ENCODE measurements at places on chromosomes 12 and 14.

DNA sequence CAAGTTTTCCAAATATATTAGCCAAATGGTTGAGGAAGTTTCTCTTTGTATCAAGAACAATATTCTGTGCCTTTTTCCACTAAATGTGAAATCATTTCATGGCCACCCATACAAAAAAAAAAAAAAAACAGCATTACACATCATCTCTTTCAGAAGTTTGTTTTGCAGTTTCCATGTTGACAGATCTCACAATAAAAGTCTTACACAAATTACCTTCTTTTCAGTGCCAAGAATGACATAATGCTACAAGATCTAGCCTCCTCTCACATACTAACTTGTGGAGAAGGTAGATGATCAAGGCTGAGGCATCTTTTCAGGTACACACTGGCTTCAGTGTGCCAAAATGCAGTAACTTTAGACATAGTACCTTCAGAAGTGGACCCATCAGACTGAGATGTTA lies 35.3 kb downstream of the PRKD1 start:
- DNase-seq = no peak

DNA sequence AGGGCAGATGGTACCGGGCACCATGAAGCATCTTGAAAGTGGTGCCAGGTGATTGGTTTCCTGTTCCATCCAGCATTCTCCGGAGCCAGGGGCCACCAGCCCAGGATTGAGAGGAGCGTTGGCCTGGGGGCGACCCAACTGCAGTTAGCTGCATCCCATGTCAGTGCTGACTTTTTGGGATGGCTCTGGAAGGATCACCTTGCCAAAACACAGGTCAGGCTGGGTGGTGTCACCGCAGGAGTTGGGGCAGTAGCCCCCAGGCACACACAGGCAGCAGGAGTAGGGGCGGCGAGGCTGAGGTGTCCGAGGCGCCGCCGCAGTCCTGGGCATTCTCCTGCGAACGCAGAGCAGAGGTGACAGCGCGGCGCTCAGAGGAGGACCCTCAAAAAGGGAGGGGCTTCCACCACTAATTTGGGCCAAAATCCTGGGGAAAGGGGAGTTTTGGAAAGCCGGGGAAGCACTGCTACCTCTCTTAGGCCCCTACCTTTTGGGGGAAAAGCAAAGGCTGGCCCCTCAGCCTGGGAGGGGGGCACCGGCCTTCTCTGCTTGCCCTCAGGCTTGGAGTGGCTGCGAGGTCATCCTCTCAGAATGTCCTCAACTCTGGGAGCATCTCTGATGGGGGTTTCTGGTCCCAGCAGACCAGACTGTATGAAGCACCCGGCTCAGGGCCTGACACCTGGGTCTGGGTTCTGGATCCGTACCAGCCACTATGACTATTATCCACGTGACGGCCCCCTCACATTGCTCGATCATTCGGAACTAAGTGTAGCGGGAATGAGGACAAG lies 26.7 kb upstream of the LRTM2 start:
- no peak for DNase-seq

GRCh38 chr12:46553911-46554310 lies 181.3 kb upstream of the SLC38A2 start:
- DNase-seq = no peak

DNA sequence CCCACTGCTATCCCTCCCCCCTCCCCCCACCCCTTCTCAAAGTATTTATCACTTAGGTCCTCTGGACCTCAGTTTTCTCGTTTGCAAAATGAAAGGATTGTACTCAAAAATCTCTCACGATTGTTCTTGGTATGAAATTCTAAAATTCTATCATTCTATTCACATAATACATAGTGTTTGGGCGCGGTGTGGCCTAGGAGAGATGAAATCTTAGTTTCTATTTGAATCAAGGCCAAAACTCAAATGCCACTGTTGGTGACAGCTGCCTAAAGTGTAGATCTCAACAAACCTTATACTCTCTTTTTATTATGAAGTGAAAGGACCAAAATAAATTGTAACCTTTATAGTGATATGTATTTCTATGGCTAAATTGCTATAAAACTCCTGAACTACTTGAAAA lies 23.7 kb upstream of the YAF2 start:
- no peak for DNase-seq

GRCh38 chr14:35161231-35161630 lies 38.9 kb downstream of the PRORP start:
- peak; percentile 28 for DNase-seq

GRCh38 chr12:116495260-116495659 lies 63.9 kb upstream of the MAP1LC3B2 start:
- DNase-seq = no peak

DNA sequence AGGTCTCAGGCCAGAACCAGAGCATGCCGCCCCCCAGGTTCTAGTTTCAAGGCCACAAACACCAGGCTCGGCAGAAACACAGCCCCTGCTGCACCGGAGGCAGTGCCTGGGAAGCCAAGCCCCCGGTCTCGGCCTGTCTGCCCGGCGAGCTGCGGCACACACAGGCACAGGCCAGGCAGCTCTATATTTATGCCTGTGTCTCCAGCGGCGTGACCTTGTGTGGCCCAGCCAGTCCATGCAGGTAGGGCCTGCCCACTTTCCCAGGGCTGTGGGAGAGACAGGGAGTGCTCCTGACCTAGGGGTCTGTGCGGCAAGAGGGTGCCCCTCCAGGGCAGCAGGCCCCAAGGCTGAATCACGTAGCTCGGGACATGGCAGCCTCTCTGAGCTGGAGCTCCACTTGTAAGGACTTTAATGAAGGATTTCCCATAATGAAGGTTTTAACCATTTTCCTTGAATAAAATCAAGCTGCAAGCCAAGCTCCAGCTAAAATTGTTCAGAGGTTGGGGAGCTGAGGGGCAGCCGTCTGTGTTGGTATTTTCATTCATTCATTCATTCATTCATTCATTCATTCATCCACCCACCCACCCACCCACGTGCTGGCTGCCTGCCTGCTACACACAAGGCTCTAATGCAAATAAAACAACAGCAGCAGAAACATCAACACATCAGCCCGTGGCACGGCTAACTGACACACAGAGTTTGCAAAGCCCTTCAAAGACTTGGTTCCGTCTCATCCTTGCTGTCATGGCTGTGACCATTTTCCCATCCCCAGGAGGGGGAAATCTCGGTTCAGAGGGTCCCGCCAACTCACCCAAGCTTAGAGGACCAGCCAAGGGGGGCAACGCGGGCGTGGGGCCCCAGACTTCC lies 92.0 kb downstream of the RFLNA start:
- peak; percentile 18 for DNase-seq

GRCh38 chr12:45247589-45247988 lies 31.7 kb downstream of the ANO6 start:
- DNase-seq = no peak

DNA sequence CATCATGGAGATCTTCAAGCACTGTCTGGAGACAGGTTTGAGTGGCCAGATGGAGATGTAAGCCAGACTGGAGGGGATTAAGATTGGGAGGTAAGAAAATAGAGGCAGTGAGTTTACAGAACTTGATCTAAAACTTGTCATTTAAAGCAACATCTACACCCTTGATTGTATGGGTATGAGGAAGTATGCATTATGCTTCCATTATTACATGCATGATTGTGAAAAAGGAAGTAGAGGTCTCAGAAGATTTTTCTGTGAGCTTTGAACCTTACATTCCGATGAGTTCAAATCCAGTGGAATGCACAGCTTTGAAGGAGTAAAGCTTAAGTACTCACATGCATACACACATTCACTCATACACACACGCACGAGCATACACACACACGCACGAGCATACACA lies 550.8 kb downstream of the MED13L start:
- DNase-seq = no peak

- DNase-seq = no peak
Measured at GRCh38 chr12:31119192-31119802, 45.6 kb downstream of the DDX11 start.

- peak; percentile 75 for DNase-seq
Measured at GRCh38 chr12:14893506-14894250, 8.0 kb upstream of the MGP start.

- DNase-seq = no peak
Measured at GRCh38 chr12:16407346-16407745, 59.9 kb downstream of the MGST1 start.

DNA sequence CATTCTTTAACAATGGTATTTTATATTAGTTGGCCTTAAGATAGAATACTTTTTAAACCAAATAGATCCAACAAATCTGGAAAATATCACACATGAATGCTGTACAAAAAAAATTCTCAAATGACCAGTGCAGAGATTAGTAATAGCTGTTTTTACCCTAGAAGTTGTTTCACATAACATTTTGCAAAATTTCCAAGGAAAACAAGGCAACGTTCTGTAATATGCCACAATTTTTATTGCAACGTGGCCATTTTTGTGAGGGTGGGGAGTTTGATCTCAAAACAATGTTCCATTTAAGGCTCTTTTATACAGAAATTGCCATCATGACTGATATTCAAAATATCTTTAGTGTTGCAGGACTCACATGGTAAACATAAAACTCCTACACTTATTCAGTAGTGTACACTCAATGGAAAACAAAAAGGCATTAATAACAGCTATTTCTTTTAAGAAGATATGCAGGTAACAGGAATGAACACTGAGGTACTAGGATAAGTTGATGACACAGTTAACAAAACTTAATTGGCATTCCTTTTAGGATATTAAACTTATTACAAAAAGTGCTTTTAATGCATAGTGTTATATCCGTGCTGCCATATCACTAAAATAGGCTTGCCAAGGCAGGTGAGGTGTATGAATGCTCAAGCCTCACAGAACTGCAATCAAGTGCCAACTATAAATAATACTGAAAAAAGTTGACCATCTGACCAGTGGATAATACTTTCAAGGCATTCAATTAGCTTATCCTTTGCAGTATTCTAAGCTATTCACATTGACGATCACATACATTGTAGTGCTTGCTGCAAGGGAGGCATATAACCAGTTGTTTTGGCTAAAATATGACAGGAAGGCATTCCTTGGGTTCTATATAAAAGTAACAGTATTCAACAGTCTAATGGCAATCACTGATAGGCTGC lies 2.3 kb downstream of the CFL2 start:
- DNase-seq = no peak

DNA sequence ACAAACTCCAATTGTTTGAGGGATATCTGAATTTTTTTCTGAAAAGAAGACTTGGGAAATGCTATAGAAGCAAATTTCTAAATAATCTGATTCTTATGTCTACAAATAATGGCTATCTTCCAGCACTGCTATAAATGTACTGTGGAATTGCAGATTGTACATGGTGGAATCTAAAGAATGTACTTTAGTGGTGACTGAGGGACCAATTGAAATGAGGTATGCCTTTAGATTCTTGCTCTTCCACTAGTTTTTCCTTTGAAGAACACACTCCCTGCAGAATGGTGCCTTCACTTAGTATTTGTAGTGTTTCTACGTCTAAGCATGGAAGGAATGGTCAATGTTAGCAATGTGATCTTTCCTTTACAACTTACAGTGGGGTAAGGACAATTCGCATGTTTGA lies 11.7 kb upstream of the PRB4 start:
- no peak for DNase-seq

- no peak for DNase-seq
Measured at GRCh38 chr14:67487332-67487731, 1.2 kb downstream of the TMEM229B start.

- DNase-seq = no peak
Measured at GRCh38 chr14:67491741-67492507, 3.4 kb upstream of the TMEM229B start.

DNA sequence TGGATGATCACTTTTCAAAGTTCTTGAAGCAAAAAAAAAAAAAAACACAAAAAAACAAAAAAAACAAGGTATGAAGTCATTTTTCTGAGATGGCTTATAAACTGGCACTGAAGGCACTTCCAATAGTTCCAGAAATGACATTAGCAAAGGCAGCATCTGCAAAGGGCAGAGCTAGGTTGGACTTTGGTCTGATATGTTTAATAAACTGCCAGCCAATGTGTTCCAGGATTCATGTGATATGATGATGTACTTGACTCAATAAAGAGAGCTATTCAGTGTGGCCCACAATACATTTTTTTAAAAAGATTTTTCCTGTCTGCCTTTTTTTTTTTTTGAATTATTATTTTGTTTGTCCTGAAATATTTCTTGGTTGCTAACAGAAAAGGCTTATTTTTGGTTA lies 79.6 kb downstream of the VRK1 start:
- DNase-seq = no peak

- no peak for DNase-seq
Measured at GRCh38 chr14:42629553-42629952, 1022.9 kb downstream of the LRFN5 start.

DNA sequence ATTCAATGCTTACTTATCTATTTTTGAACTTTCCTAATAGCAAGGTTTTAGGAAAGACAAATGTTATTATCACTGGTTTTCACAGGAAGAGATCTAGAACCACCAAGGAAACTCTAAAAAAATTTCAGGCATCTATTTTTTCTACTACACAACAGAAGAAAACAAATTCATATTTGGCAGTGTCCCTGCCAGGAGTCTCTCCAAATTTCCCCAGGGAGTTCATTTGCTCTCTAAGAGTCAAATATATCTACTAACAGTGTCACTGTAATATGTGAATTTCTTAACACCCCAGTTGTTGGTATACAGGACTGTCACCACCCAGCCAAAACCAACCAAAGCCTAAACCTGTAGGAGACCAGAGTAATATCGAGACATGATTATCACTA lies 83.4 kb downstream of the STXBP6 start:
- no peak for DNase-seq

GRCh38 chr12:25745281-25745680 lies 192.2 kb upstream of the LMNTD1 start:
- DNase-seq = peak; percentile 39

DNA sequence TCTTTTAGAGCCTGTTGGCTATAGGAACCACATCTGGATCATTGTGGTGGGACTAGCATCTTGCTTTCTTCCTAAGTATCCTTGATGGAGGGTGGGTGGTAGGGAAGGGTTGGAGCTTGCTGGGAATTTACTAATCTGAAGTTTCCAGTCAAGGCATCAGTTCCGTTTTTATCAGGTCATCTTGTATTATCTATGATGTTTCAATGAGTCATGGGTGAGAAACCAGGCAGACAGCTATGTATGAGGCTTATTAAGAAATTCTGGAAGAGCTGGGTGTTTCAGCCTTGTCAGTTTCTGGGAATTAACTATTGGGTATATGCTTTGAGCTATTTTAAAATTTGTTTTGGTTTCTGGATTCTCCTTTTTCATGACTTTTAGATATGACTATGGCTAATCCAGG lies 11.3 kb downstream of the TSFM start:
- DNase-seq = peak; percentile 19

DNA sequence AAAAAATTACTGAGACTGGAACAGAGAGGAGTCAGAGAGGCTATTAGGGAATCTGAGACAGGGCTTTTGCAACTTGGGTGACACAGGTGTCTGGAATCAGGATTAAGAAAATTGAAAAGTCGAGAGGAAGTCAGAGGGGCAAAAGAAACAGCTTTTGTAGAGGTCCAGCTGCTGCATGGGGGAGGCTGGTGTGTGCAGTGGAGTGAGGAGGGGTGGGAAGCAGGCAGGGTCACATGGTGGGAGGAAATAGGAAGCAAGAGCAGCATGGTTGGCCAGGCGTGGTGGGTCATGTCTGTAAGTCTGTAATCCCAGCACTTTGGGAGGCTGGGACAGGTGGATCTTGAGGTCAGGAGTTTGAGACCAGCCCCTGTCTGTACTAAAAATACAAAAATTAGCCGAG lies 69.7 kb upstream of the VRK1 start:
- no peak for DNase-seq

- DNase-seq = no peak
Measured at GRCh38 chr14:60327447-60328331, 78.7 kb downstream of the PPM1A start.

Data from endothelial cell of umbilical vein (primary cell).